Stimulated activated CD8-positive, alpha-beta memory T cell treated with anti-CD3 and anti-CD28 coated beads, Interleukin-7, amount 100 ng/mL, for 24 hours (primary cell): ENCODE measurements at places on chromosomes 3 and 15.

DNA sequence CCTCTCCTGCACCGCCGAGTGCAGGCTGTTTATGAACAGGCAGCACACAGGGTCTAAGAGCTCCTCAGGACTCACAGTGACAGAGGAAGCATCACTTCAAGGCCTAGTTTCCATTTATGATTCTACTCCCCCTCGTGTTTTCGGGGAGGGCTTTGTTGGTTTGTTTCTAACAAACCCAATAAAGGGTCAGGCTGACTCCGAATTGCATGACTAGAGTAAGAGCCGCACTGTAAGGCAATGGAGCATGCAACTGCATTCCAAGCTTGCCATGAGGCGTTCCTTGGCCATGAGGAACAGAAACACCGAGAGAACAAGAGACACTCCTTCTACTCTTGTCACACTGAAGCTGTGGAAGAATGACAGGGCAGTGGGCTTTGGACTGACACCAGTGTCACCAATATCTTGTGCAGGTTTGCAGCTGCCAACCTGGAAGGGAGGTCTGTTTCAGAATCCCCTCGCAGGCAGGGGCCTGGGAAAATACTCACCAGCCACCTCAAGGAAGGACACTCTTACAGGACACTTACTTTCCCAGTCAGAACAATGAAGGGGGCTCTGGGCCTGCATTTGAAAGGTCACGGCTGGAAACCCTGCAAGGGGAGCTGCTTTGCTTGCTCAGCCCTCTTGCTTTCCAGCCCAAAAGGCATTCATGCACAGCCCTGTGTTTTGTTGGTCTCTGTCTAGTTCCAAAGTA is 96.8 kb downstream of the ADAMTS17 start:
- no peak for DNase-seq

GRCh38 chr3:112351036-112351435 is 18.1 kb downstream of the CD200 start:
- DNase-seq: no peak

DNA sequence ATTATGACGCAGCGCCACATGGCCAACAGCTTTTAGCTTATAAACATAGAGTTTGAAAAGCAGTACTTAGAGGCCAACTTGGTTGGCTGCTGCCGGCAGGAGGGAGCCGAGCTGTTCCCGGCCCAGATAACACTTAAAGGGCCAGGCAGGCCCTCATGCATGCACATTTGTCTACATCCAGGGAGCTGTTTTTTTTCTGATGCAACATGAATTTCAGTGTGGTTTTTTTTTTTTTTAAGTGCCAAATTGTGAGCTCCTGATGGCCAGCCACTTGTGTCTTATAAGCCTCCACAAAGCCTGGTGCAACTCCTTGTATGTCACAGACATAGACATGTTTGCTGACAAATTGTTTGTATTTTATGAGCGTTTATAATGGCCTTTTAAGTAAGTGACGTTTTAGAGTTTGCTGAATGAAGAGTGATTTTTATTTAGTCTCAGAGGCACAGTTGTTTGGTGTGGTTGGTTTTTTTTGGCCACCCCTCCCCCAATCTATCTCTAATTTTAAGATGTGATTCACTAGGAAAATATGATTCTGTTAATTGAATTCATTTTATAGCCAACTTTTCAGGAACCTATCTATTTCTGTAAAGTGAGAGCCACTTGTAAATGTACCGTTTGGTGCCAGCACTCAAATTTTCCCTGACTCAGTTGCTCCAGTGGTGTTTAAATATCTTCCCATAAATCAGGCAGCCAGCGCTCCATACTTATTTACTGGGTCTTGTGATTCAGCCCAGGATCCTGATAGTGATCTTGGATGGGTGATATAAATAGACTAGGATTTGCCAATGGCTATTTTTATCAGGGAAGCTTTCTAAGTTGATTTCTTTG is 134.3 kb downstream of the VGLL4 start:
- DNase-seq: no peak

GRCh38 chr3:149634573-149634972 is 23.3 kb downstream of the WWTR1 start:
- DNase-seq: no peak

- no peak for DNase-seq
These were observed 360.5 kb upstream of the ALCAM start for GRCh38 chr3:105006164-105006563.

- no peak for DNase-seq
These were observed 124.1 kb downstream of the TJP1 start for GRCh38 chr15:29698030-29698701.

- no peak for DNase-seq
These were observed 340.8 kb upstream of the DCBLD2 start for GRCh38 chr3:99242271-99242670.

GRCh38 chr3:36956155-36956554 is 11.3 kb upstream of the TRANK1 start:
- no peak for DNase-seq
